Activated CD8-positive, alpha-beta memory T cell treated with anti-CD3 and anti-CD28 coated beads for 1 hour (primary cell): ENCODE measurements at places on chromosomes 3 and 15.

- no peak for DNase-seq
Observed at GRCh38 chr15:78394981-78395616, 42.9 kb upstream of the IREB2 start.

DNA sequence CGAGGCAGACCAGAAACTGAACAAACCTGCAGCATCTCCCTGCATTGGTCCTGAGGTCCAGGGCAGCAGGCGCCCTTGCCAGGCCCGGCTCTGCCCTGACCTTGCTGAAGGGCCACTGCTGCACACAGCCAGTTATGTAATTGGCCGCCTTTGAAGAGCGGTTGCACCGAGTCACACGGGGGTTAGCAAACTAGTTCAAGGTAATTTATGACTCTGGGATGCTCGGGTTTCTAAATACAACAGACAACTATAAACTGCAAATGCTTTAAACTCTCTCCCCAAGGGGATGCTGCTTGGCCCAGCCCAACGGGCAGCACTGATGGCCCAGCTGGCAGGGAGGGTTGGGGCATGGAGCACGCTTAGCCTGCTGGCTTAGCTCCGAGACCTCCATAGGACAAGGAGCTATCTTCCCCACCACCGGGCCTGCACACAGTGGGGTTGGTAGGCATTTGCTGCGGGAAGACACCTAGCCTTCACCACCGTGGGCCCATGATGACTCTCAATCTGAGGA lies 60.3 kb upstream of the IQSEC1 start:
- no peak for DNase-seq

- DNase-seq, result no peak
Observed at GRCh38 chr3:144643771-144644198, 672.2 kb downstream of the DIPK2A start.

DNA sequence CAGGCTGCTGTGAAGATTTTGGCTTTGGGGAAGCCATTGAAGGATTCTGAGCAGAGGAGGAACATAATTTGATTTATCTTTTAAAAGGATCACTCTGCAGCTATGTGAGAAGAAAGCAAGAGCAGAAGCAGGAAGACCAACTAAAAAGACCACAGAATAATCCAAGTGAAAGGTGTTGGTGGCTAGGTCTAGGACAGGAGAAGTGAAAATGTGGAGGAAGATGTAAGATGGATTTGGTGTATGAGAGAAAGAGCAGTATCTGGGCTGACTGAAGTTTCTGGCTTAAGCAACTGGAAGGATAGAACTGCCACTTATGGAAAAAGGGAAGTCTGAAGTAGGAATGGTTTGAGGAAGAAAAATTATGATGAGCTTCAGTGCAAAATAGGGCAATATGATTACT lies 62.0 kb downstream of the SFMBT1 start:
- DNase-seq, result no peak

DNA sequence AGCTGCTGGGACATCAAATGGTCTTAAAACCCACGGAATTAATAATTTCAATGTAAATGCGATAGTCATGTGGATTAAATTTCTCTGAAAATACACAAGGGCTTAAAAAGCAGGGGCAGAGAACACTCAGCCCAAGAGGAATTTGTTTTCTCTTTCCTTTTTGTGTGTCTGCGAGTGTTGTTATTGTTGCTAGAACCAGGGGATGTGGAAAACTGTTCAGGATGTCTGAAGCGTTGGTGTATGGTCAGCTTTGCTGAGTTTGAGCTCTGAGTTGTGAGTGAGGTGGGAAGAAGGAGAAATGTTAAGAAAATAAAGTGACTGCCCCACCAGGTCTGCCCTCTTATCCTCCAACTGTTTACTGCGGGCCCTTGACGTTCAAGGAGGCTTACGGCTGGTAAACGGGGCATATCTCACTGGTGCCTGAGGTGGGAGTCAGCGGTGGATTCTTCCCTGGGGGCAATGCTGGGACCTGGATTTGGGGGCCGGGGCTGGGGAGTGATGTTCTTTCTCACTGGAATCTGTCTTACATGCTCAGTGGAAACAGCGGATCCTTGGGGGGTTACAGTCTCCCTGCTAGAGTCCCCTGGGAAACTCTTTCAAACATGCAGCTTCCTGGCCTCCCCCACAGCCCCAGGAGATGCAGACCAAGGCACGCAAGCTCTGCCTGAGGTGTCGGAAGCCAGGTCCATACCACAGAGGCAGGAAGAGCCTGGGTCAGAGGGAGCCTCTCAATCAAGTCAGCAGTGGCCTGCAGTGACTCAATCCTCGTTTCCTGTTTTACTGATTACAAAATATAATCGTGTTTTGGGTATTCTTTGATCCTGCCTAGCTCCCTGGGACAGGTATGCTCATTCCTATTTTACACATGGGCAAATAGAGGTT lies 41.8 kb downstream of the ITGA11 start:
- DNase-seq, result no peak

GRCh38 chr3:3037156-3037555 lies 73.0 kb downstream of the IL5RA start:
- no peak for DNase-seq

DNA sequence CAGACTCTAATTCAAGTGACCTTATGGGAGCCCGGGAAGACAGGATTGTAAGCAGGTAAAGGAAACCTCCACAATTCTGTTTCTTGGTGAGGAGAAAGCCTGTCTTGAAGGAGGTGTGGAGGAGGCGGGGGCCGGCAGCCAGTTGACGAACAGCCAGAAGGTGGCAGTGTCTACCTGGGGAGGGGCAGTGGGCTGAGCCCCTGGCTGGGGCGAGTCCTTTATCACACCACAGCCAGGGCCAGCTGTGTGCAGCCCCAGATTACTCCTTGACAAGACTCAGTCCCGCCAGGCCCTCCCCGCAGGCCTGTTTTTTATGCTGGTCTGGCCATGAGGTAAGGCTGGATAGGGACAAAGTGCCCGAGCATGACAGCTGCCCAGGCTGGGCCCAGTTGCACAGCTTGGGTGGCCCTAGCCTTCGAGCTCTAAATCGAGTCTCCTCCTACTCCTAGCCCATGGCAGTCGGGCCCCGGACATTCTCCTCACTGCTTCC lies 40.9 kb upstream of the IDH2 start:
- no peak for DNase-seq

- DNase-seq, result no peak
Observed at GRCh38 chr3:197475997-197476525, 79.7 kb downstream of the BDH1 start.

GRCh38 chr3:181075098-181075497 lies 85.6 kb upstream of the DNAJC19 start:
- DNase-seq, result no peak

- no peak for DNase-seq
Observed at GRCh38 chr3:36679384-36680200, 84.8 kb downstream of the DCLK3 start.

DNA sequence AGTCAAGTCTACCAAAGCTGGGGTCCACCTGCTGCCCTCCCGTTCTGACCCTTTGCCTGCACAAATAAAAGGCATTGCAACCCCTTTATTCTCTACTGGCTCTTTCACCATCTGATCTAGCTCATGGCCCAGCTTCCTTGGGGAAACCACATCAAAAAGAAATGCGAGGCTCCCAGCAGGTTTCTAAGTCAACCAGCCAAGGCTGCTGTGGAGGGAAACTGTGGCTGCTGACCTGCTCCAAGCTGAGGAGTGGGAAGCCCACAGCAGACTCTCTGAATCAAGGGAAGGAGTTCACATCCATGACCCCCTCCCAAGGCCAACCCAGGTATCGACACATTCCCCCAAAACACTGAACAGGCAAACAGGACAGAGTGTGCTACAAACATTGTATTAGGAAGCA lies 25.2 kb upstream of the SLCO2A1 start:
- DNase-seq, result no peak
